ENCODE measurements at places on chromosomes 13 and 19.

DNA sequence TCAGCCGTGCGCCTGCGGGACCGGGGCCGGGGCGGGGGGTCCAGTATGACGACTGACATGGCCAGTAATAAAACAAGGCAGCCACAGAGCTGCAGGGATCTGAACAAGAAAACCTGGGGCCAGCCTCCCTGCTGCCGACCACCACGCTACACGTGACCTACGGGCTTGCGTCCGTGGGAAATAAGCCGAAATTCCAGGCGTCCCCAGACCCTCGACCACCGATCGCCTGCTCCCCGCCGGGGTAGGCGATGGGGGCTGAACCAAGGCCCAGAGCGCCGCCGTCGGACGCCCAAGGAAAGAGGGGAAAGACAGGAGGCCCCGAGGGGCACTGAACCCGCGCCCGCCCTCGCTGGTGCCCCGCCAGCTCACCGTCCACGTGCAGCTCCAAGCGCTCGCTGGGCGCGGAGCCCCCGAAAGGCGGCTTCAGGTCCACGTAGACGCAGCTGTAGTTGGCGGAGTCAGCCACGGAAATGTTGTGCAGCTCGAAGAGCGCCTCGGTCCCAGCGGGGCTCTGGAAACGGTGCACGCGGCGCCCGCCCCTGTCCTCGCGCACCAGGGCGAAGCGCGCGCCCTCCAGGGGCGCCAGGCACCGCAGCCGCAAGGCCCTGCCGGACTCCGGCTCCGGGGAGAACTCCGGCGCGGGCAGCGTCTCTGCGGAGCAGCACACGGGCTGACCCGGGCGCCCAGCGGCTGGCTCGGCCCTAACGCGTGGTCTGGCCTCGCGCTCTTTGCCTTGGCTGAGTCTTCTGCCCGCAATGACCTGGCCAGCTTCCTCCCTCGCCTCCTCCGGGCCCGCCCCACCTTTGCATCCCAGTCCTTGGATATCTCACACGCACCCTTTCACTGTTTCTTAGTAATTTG, 3.1 kb downstream of the A1BG start:
- no peak for DNase-seq

DNA sequence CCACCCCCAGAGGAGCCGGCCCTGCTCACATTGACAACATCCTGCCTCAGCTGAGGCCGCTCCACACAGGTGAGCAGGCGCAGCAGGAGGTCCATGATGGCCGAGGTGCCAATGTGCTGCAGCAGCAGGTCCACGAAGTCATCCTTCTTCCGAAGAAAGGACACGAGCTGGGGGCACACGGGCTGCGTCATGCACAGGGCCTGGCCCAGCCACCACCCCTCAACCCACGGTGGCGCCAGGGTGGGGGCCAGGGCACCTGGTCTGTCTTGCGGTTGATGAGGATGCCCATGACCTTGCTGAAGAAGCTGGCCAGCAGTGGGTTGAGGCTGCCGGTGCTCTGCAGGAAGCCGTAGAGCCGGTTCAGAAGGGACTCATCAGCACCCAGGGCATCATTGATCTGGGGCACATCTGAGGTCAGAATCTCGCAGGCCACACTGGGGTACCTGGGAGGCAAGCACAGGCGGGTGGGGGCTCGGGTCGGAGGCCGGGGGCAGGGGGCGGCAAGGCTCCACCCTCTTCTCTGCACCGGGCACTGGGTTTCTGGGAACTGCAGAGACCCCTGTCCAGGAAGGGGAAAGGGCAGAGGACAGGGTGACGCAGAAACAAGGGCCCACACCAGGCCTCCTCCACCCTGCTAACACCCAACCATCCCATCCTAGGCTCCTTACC, 13.4 kb downstream of the PPP6R1 start:
- no peak for DNase-seq

DNA sequence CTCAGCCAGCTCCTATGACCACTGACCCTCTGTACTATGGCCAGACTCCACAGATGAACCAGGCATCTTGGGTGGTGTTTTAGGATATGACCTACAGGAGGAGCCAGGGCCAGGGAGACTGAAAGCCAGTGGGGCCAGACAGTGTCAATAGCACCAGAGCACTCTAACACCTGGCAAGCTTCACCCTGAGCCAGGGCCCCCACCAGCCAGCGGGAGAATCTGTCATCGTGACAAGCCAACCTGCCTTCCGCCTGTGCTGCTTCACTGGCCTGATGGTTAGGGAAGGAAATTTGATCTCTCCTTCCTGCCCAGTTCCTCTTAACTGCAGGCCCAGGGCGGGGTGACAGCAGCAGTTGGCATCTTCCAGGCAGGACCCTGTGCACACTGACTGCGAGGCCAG, 222.4 kb downstream of the UQCRFS1 start:
- DNase-seq = no peak

DNA sequence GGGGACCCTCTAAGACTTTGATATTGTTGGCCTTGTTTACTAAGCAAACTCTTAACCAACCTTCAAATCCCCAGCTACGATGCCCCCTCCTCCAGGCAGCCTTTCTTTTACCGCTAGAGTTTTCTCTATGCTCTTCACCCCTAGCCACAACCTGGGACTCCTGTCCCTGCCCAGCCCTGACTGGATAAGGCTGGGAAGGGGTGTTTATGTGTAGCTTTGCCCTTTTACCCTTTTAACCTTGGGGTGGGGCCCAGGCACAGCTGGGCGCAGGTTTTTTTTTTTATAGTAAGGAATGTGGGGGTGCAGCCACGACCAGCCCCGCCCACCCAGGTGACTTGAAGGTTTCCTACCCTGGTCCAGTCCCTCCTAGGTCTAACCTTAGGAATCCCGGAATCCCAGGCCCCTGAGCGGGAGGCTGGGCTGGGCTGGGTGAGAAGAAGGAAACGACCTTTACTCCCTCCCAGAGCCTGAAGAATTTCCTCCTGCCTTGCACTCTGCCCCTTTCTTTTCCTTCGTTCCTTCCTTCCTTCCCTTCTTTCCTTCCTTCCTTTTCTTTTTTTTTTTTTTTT, 12.2 kb downstream of the TJP3 start:
- DNase-seq = no peak

DNA sequence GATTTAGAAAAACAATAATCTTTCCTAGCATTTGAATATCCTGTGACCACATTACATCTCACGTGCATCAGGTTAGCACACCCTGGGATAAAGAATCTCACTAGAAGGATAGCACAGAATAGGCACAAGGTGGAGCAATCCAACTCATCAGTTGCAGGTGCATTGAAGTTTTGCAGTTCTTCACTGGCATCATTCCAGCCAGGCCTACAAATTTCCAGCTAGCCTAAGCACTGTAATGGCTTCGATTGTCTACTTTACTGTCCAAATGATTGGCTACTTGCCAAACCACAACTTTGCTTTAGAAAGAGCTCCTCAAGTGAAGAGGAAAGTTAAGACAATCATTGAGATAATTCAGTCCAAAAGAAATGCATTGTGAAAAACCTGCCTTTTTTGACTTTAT, 89.5 kb downstream of the SPRY2 start:
- DNase-seq = no peak

DNA sequence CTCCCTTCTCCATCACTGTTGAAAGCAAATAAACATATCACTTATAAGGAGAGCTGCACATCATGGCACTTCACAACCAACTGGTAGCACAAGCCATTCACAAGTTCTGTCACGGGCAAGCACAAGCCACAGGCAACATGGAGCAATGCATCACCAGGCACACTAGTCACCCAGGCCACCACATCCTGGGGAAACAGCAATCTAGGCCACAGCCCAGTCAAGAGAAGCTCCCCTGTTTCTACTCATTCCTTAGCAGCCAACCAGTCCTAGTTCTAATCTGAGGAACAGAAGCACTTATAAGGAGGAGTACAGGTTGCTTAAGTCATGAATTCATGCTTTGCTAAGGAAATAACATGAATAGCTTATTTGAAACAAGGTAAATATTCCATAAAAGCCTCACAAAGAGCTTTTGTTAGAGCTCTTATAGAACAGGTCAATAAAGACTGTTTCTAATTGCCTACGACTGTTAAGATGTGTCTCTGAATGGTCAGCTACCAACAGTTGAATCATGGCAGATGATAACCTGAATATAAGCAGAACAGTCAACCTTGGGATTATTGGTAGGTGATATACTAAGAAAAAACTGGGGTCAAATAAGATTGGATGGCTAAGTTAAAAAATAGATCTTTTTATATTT, 169.0 kb downstream of the TBC1D4 start:
- DNase-seq = peak; percentile 48

DNA sequence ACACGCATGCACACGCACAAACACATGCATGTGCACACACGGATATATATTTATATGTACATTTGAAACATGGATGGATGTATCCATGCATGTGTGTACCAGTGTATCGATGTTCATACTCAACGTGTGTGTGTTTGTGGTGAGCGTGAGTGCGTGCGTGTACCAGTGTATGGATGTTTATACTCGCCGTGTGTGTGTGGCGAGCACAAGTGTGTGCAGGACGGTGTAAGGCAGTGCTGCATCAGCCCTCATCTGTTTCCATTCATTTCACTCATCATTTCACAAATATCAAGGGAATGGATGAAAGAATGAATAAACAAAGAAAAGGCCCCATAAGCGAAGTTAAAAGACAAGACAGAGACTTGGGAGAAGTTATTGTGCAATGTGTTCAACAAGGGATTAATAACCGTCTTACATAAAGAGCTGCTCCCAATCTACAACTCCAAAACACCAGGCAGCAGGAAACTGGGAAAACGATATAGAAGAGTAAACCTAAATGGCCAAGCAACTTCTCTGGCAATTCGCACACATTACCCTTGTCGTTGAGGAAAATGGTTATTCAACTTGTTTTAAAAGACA, 21.7 kb upstream of the MIER2 start:
- no peak for DNase-seq

- no peak for DNase-seq
These were observed 24.5 kb downstream of the CEACAM16 start for GRCh38 chr19:44723299-44723951.

- no peak for DNase-seq
These were observed 1.3 kb downstream of the ZNF175 start for GRCh38 chr19:51572410-51572809.

- peak; percentile 52 for DNase-seq
These were observed 13.2 kb upstream of the LHFPL6 start for GRCh38 chr13:39616087-39616694.

GRCh38 chr19:7267792-7268704, 26.2 kb downstream of the INSR start:
- no peak for DNase-seq

GRCh38 chr19:9205501-9206113, 13.8 kb downstream of the OR7D4 start:
- DNase-seq = peak; percentile 60

DNA sequence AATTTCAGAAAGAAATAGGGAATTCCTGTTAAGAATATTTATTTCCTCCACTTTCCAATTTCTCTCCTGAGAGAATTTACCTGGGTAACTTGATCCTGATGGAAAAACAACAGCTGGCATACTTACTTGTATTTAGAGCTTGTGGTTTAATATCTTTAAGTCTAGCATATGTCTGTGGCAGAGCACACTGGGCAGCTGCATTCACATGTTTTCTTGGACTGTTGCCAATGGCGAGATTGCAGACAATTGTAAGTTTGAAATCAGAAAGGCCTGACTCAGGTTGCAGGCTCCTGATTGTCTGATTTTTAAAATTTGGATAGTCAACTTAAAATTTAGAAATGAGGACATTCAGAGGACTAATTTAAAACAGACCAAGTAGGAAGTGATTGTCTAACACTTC, 66.9 kb downstream of the NHLRC3 start:
- DNase-seq = no peak

- peak; percentile 50 for DNase-seq
These were observed 26.3 kb downstream of the ZNF844 start for GRCh38 chr19:12090807-12091206.

DNA sequence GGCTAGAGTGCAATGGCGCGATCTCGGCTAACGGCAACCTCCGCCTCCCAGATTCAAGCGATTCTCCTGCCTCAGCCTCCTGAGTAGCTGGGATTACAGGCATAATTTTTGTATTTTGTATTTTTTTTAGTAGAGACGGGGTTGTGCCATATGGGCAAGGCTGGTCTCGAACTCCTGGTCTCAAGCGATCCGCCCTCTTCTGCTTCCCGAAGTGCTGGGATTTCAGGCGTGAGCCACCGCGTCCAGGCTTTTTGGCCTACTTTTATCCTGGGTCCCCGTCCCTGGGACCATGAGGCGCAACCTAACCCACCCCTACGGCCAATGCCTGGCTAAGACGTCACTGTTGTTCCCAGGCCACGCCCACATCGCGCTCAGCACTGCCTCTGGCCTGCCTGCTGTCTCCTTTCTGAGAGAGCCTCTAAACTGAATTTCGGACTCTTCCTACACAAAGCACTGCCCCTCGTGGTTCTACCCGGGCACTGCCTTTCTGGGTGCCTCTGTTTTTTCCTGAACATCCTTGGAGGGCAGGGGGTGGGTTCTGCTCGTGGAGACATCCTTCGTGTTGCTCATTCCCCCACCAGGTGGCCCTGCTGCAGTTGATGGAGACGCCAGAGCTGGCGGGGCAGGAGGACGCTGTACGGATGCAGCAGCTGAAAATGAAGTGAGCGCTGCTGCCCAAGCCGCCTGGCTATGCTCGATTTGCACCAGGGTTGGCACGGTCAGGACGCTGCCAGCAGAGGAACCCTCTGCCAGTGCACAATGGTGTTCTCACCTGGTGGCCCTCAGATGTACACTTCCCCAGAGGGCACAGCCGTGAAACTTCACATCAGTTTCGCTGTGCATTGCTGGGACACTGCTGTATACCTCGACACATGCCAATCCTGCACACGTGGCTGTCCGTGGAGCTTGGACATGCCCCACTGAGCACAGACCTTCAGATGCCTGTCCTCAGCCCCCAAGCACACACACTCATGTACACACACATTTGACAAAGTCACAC, 2.0 kb downstream of the REX1BD start:
- no peak for DNase-seq

DNA sequence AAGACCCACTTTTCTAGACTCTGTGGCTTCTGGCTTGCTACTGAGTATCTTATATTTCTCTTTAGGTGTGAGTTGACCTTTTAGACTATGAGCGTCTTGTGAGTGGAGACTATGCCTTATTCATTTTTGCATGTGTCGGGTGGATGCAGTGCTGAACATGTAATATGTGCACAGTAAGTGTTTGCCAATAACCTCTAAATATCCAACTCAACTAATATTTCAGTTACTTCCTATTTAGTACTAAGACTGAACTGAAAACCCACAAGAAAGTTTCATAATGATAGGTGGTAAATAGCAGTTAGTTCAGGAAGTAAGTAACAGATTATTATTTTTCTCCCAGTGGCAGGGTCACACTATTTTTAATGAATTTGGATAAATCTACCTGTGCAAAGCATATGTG, 269.3 kb downstream of the KCNRG start:
- DNase-seq = no peak

GRCh38 chr13:80712026-80712425, 371.1 kb upstream of the SPRY2 start:
- no peak for DNase-seq

GRCh38 chr13:25401958-25402357, 30.2 kb downstream of the ATP8A2 start:
- no peak for DNase-seq

DNA sequence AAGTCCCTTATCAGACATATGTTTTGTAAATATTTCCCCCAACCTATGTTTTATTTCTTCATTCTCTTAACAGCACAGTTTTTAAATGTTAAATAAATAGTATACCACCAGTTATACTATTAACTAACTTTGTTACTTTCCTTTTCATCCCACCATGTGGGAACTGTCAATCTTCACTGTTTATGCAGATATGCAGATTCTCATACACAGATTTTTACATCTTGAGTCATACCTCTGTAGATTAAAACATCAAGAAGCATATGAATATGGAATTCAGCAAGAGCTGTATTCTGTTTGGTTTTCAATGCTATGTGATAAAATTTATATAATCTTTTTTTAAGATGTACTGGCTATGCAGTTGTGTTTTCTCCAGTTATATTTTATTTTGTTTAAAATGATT, 566.3 kb downstream of the LIG4 start:
- DNase-seq = no peak

- DNase-seq = no peak
These were observed 39.1 kb upstream of the RNF113B start for GRCh38 chr13:98216135-98216565.
